Fibroblast of villous mesenchyme (primary cell): ENCODE measurements at places on chromosomes 16 and 17.
A peak's percentile ranks its signal among the peaks of the same experiment; 100 is the strongest.

DNA sequence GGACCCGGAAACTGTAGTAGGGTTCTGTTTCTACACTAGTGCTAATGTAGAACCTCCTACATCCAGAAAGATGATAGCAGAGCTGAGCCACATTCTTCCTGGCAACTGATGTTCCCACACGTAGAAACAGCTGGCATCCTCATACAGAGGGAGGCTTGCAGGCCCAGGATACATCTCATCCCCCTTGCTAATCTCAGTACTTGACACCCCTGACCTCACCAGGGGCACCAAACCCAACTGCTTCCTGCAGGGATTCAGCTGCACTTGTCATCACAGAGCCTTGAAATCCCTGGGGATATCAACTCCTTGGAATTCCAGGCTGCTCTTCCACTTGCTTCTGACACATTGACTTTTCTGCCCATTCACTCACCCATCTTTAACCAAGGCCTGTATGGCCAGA is 75.2 kb upstream of the HSBP1 start:
- no peak for DNase-seq

GRCh38 chr16:22751104-22751667 is 62.8 kb upstream of the HS3ST2 start:
- no peak for DNase-seq

GRCh38 chr16:19994466-19995170 is 79.1 kb downstream of the GPR139 start:
- DNase-seq: no peak

DNA sequence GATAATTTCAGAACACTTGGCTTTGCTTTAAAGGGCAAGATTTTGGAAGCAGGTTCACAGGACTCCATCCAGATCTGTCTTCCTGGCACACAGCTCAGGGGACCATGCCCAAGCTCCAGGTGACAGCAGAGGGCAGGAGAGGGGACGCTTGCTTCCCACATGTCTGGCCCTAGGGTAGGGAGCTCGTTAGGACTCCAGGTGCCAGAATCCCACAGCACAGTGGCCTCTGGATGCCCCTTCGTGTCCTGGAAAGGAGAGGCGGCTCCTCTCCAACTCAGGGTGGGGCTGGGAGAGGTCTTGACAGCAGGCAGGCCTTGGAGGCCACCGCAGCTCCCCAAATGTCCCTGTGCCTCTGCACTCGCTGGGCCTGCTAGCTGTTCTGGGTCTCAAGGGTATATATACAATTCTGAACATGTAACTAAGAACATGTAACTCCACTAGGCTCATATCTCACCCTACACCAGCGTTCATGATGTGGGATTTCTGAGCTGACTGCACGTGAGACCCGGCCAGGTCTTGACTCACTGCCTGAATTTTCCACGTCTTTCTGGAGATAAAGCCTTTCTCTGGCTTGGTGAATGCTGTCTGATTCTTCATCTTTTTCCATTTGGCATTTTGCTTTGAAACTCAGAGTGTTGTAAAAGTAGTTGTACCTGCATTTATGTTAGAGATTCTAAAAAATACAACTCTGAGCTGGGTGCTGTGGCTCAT is 52.8 kb downstream of the MARCHF10 start:
- DNase-seq: no peak

- DNase-seq: no peak
These were observed 47.1 kb downstream of the DNAH17 start for GRCh38 chr17:78529871-78530670.

- peak; percentile 74 for DNase-seq
These were observed 111.7 kb downstream of the MAP2K6 start for GRCh38 chr17:69525920-69526841.
